ENCODE measurements at places on chromosomes 3 and 15. TPM values are rescaled to one million over a fixed set of nuclear protein-coding genes. Genes with fewer than 3 reads are reported as not detected.

- no peak for DNase-seq
Observed at GRCh38 chr3:87413814-87414213, 137.4 kb upstream of the POU1F1 start.

DNA sequence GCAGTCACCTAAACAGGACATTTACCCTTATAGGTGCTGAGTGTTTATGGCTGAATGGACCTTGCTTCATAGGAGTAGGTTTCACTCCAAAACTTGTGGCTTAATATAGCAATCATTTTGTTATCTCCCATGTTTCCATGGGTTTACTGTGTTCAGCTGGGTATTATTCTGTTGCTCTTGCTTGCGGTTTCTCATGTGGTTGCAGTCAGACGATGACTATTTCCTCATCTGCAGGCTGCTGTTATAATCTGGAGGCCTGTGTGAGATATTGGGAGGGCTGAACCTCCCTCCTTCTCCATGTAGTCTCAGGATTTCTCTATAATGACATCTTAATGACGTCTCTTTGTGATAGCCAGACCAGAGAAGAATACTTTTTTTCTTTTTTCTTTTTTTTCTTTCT, 98.1 kb downstream of the ZPLD1 start:
- DNase-seq = no peak

DNA sequence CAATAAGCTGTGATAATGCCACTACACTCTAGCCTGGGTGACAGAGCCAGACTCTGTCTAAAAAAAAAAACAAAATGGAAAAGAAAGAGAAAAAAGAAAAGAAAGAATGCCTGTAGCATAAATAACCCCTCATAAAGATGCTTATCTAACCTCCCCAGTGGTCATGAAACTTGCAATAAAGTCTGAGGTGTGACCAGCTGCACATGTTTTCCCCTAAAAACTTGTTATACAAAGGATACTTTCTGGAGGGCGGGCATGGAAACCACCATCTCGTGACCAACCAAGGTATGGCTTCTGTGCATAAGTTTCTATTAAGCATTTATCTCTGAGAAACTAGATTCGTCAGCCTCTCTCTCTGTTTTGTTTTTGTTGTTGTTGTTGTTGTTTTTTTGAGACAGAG, 21.8 kb downstream of the CCDC32 start:
- DNase-seq = no peak

- DNase-seq = peak; percentile 1
Observed at GRCh38 chr15:91526424-91526823, 327.1 kb upstream of the SLCO3A1 start.

DNA sequence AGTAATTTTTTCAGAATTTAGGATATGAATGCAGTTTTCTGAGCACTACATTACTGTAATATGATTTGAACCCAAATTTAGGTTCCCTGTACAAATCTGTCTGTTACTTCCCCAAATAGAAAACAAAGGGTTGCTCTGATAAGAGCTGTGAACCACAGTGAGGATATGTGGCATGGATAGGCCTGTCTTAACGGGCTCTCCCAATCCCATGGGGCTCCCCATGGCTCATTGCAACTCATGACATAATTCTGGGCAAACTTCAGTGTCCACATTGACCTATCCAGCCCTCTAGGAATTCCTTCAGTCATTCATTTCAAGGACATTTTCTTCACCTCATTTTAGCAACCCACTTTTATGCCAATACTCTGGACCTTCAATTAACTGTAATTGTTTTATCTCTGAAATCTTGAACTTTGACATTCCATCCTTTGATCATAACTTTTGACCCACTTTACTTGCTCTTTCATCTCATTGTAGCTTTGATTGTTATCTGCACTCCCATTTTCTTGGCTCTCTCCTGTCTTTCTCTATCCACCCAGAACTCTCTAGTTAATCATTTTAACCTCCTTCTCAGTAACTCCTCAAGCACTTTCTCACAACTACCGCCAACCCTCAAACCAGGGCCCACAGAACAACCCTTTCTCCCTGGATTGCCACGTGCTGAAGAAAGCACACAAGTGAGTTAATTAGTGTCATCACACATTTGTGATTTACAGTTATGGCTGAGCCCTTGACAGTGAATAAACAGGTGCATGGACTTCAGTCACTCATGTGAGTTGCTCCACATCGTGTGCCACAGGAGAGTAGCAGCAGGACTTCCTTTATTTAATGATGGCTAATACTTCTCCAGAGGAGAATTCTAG, 94.9 kb upstream of the AADACL2 start:
- DNase-seq = no peak

GRCh38 chr3:108494906-108495531, 15.4 kb downstream of the MYH15 start:
- no peak for DNase-seq

The DUOXA1 gene
- total RNA-seq = 54.5 TPM

The CX3CR1 gene
- total RNA-seq = not detected

GRCh38 chr3:40598338-40598737, 73.6 kb downstream of the ZNF621 start:
- DNase-seq = no peak

The SI gene
- not detected for total RNA-seq

The GOLGA6D gene
- not detected for total RNA-seq

The RBP2 gene
- total RNA-seq = not detected
